ENCODE measurements at places on chromosomes 16 and 17.

GRCh38 chr17:63474586-63475460 is 2.0 kb upstream of the ACE start:
- DNase-seq, result no peak

DNA sequence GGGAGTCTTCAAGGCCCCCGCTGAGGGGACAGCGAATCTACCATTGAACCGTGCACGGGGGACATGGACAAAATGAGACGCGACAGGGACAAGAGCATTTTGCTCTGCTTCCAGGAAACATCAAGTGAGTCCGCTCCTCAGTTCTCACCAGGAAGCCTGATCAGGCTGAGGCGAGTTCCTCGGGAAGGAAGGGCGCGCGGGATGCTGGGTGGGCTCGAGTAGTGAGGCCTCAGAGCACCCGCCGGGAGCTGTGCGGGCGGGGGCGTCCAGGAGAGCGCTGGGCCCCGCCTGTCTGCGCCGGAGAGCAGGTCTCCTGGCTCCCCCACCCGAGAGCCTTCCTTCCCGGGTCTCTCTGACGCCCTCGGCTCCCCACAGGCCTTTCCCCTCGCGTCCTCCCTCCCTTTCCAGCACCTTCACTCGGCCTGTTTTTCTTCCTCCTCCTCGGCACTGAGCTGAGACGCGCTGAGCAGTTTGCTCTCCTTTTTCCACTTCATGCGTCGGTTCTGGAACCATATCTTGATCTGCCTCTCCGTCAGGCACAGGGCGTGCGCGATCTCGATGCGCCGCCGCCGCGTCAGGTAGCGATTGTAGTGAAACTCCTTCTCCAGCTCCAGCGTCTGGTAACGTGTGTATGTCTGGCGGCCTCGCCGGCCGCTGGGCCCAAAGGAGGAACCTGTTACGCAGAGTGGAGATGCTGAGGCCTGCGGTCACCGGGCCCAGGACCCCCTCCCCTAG is 2.6 kb upstream of the HOXB5 start:
- DNase-seq, result no peak

DNA sequence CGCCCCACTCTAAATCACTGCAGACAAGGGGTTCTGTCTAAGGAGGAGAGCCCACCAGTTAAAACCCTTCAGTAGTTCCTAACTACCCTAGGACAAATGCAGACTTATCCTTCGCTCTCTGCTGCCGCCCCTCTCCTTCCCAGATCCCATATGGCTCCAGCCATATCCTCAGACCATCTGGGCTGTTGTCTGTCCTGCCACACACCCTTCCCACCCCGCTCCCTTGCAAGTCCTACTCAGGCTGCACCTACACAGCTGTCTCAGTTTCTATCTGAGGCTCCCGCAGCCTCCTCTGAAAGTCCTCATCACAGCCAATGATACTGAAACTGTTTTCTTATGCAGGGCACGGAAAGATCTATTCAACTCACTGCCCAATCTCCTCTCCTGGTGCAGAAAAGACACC is 720 bp upstream of the BCKDK start:
- no peak for DNase-seq

GRCh38 chr16:29662000-29662728 is 883 bp upstream of the SPN start:
- DNase-seq, result no peak

- DNase-seq, result no peak
Measured at GRCh38 chr16:20318437-20318836, 8.9 kb downstream of the GP2 start.

- no peak for DNase-seq
Measured at GRCh38 chr16:86882586-86883280, 304.4 kb downstream of the FOXL1 start.

GRCh38 chr17:76565728-76566612 is 19.7 kb downstream of the ST6GALNAC2 start:
- no peak for DNase-seq

GRCh38 chr16:83002351-83003334 is 375.9 kb downstream of the CDH13 start:
- DNase-seq, result peak; percentile 21

DNA sequence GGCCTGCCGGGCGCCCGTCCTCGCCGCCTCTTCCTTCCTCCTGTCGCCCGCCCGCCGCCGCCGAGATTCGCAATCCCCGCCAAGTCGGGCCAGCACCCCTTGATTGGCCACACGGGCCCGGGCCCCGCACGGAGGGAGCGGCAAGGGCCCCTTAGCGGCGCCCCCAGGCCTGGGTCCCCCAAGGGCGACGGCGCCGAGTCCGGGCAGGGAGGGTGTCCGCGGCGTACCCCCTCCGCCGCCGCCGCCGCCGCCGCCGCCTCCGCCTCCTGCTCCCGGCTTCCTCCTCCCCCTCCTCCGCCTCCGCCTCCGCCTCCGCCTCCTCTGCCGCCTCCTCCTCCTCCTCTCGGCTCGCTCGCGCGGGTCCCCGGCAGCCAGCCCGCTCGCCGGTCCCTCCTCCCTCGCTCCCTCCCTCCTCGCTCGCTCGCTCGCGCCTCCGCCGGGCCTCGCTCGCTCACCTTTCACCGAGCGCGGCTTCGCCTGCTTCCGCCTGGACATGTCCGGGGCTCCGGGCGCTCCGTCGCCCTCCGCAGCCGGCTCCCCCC is 561 bp downstream of the ZNF423 start:
- DNase-seq, result peak; percentile 41

GRCh38 chr17:6070913-6071511 is 833 bp downstream of the WSCD1 start:
- no peak for DNase-seq

GRCh38 chr16:50367777-50368409 is 895 bp downstream of the BRD7 start:
- DNase-seq, result no peak

- no peak for DNase-seq
Measured at GRCh38 chr17:49193513-49194296, 16.7 kb downstream of the GNGT2 start.

DNA sequence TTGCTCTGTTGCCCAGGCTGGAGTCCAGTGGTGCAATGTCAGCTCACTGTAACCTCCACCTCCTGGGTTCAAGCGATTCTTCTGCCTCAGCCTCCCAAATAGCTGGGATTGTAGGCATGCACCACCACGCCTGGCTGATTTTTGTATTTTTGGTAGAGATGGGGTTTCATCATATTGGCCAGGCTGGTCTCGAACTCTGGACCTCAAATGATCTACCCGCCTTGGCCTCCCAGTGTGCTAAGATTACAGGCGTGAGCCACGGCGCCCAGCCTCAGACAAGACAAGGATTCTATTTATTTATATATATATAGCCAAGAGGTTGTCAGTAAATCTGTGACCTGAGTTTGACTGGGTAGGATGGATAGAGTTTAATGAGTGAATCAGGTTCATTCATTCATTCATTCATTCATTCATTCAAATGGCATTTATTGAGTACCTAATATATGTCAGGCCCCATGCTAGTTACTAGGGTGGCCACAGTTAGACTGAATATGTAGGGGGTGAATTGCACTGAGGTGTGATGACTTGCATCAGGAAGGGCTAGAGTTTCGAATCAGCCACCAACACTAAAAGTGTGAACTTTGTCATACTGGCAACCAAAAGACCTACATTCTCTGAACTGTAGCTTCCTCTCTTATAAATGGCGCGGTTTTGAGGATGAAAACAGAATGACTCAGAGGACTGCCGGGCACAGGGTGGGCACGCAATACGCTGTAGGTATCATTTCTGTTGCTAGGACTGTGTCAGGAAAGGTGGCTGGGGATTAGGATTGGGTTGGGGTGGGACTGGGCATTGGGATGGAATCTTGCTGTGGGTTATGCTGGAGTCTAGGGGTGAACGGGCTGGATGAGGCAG is 37.8 kb downstream of the ITGAE start:
- DNase-seq, result no peak

DNA sequence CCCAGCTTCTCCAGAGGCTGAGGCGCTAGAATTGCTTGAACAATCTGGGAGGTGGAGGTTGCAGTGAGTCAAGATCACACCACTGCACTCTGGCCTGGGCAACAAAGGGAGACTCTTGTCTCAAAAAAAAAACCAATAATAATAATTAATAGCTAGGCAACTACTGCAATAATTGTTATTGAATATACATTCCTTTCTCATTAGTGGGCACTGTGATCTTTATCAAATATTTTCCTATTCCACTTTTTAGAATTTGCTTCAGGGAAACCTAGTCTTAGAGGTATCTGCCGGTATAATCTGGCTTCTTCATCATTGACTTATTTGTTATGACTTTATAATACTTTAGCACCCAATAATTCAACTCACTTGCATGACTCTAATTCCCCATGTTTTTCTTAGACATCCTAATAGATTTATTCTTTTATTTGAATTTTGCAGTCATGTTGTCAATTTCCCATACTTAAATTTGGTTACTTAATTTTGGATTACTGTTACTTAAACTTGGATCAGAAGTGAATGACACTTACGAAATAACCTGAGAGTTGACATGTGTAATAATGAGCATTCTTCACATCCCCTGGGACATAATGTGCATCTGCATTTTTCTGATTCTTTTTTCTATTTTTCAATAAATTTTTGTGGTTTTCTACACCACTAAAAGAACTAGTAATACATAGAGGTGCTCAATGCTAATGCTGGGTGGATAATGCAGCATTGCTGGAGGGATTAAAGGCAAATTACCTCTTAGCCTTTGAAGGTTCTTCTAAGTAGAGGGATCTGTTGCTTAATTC is 25.0 kb upstream of the KCNJ16 start:
- DNase-seq, result no peak

DNA sequence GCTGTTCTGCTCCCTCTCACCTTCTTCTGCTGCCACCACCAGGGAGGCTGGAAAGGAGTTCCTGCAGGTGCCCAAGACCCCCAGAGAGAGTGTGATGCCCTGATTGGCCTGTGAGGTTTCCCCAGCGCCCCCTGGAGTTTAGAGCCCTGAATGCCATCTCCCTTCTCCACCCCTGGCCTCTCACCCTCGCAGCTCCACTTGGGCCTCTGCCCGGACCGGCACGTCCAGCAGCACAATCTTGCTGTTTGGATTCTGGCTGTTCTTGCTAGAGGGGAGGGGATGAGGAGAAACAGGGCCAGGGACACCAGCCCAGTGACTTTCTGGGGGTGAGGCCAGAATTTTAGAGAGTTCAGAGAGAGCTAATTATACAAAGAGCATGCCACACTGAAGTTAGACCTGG is 12.5 kb upstream of the FAM171A2 start:
- no peak for DNase-seq

- no peak for DNase-seq
Measured at GRCh38 chr16:4911970-4912386, 25.0 kb downstream of the PPL start.

DNA sequence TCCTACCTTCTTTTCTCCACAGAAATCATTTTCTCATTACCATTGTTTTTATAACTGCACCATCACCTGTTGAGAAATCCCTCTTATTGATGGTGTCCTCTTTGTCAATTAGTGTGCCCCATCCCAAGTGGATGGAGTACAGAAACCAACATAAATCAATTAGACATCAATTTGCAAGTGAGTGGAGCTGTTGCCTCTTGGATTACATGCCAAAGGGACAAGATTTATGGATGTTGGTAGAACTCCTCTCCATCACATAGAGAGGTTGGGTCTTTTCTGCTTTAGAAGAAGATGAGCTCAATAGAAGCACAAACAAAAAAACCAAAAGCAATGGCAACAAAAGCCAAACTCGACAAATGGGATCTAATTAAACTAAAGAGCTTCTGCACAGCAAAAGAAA is 973.5 kb downstream of the CDH11 start:
- no peak for DNase-seq

- no peak for DNase-seq
Measured at GRCh38 chr16:11575223-11575589, 11.5 kb downstream of the LITAF start.

- peak; percentile 72 for DNase-seq
Measured at GRCh38 chr17:79991140-79991923, 44.3 kb downstream of the TBC1D16 start.

DNA sequence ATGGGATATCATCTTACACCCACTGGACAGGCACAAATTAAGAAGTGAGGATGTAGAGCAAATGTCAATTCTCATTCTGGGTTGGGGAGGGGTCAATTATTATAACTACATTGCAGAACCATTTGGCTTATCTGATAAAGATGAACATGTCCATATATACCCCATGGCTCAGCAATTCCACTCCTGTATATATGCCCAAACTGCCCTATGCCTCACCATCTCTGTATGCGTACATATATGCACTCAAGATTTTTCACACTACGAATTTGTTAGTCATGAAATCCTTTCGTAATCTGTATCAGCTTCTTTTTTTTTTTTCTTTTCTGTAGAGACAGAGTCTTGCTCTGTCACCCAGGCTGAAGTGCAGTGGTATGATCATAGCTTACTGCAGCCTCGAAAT is 20.8 kb upstream of the CNEP1R1 start:
- no peak for DNase-seq

DNA sequence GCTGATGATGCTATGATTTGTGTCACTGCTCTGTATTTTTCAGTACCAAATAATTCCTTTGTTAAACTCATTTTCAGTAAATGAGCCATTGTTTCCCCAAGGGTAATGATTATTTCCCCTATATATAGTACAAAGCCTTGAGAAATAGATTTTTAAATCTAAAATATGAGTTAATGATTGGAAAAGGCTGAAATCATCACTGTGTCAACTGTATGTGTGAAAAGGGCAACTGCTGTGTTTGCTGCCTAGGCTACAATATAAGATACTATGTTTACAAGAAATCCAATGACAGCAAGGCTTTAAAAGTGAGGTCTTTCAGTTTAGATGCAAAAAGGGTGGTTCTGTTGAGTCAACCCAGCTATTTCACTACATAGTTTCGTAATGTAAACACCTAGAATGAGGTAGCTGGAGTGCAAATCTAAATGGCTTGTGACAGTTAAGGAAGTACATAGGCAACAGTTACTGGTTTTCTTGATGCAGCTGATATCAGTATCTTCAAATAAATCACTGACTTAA is 15.3 kb downstream of the NLK start:
- no peak for DNase-seq

DNA sequence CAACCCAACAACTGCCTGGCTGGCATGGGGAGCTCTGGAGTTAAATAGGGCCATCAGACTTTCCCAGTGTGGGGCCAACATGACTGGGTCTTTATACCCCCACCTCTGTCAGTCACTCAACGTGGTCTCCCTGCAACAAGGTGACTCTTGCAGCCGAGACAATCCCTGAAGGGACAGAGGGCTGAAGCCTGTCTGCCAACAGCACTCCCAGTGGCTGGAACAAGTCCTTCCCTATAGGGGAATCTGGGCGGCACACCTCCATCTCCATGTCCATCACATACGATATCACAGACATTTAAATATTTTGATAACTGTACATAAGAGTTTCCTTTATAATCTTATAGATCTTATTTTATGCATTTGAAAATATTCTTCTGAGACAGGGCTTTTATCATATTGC is 4.8 kb upstream of the MAPT start:
- no peak for DNase-seq

GRCh38 chr17:80446645-80447405 is 29.6 kb downstream of the NPTX1 start:
- DNase-seq, result no peak

- DNase-seq, result no peak
Measured at GRCh38 chr16:70151391-70151790, 22.2 kb upstream of the CLEC18C start.

- DNase-seq, result no peak
Measured at GRCh38 chr16:59259950-59260319, 525.8 kb upstream of the GOT2 start.

All from NCI-H1092 (cell line).